Subcutaneous preadipocyte (primary cell): ENCODE measurements at places on chromosomes 2 and 18. TPM values are rescaled to one million over a fixed set of nuclear protein-coding genes. Genes with fewer than 3 reads are reported as not detected.

SERPINB3 gene
- total RNA-seq: not detected in 2 replicates

PLCL1 gene
- 0.20 and 0.37 TPM in 2 replicates for total RNA-seq

IHH gene
- not detected in 2 replicates for total RNA-seq

RTP5 gene
- total RNA-seq: not detected in 2 replicates

HADHB gene
- total RNA-seq: 104 and 128 TPM in 2 replicates

LOXL3 gene
- total RNA-seq: 2.2 and 3.7 TPM in 2 replicates

PRSS56 gene
- not detected in 2 replicates for total RNA-seq

TEX51 gene
- not detected in 2 replicates for total RNA-seq

CRYGD gene
- total RNA-seq: not detected in 2 replicates

CAPN14 gene
- under 0.01 and 0.20 TPM in 2 replicates for total RNA-seq

KCNK3 gene
- total RNA-seq: under 0.01 TPM in 1 of 2 replicates, not detected in the other

BOLL gene
- total RNA-seq: not detected in 2 replicates

CLEC4F gene
- total RNA-seq: not detected in 2 replicates

ERICH2 gene
- not detected in 2 replicates for total RNA-seq

GRP gene
- total RNA-seq: not detected in 2 replicates

DSG1 gene
- total RNA-seq: not detected in 2 replicates

ARL4C gene
- total RNA-seq: 5.5 and 7.3 TPM in 2 replicates

LYG2 gene
- total RNA-seq: not detected in 2 replicates

NT5DC4 gene
- not detected in 2 replicates for total RNA-seq

SLC30A3 gene
- total RNA-seq: not detected in 2 replicates

RGPD4 gene
- not detected in 2 replicates for total RNA-seq

KCNF1 gene
- not detected in 2 replicates for total RNA-seq

CCDC68 gene
- 1.5 and 2.0 TPM in 2 replicates for total RNA-seq
